ENCODE measurements at places on chromosomes 7 and 10. TPM values are rescaled to one million over a fixed set of nuclear protein-coding genes. Genes with fewer than 3 reads are reported as not detected.

The OR13A1 gene
- total RNA-seq: not detected

DNA sequence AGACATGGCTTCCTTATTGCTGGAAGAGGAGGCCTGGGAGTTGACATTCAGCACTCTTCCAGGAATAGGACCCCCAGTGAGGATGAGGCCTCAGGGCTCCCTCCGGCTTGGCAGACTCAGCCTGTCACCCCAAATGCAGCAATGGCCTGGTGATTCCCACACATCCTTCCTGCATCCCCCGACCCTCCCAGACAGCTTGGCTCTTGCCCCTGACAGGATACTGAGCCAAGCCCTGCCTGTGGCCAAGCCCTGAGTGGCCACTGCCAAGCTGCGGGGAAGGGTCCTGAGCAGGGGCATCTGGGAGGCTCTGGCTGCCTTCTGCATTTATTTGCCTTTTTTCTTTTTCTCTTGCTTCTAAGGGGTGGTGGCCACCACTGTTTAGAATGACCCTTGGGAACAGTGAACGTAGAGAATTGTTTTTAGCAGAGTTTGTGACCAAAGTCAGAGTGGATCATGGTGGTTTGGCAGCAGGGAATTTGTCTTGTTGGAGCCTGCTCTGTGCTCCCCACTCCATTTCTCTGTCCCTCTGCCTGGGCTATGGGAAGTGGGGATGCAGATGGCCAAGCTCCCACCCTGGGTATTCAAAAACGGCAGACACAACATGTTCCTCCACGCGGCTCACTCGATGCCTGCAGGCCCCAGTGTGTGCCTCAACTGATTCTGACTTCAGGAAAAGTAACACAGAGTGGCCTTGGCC lies 4.3 kb downstream of the PGAM2 start:
- H3K36me3 ChIP-seq: peaks cover 49% of the 10 kb centered on the region
- DNase-seq: no peak
- H3K27ac ChIP-seq: no peak overlapping the region
- H3K27me3 ChIP-seq: no peaks in the 10 kb centered on the region
- H3K4me1 ChIP-seq: peaks cover 15% of the 10 kb centered on the region
- H3K4me3 ChIP-seq: no peak overlapping the region

DNA sequence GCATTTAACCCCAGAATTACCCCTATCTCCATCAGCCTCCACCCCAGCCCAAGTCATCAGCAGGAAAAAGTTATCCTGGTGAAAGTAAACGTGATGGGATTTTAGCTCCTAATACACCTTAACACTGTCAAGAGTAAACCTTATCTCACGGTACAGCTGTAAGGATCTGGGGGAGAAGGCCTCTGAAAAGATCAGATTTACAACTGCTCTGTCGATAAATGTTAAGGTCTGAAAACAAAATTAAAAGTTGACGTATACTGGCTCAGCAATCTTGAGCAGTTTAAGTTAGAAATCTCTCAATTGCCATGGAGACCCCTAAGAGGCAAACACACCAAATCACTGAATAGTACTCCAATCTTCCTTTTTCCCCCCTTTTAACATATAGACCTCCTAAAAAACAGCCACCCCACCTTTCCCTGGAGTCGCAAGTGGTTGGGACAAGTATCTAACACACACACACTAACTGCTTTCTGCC lies 6.1 kb downstream of the SKAP2 start:
- H3K27me3 ChIP-seq: peaks cover 4% of the 10 kb centered on the region
- no peaks in the 10 kb centered on the region for H3K4me1 ChIP-seq
- H3K36me3 ChIP-seq: no peaks in the 10 kb centered on the region
- H3K27ac ChIP-seq: no peak overlapping the region

DNA sequence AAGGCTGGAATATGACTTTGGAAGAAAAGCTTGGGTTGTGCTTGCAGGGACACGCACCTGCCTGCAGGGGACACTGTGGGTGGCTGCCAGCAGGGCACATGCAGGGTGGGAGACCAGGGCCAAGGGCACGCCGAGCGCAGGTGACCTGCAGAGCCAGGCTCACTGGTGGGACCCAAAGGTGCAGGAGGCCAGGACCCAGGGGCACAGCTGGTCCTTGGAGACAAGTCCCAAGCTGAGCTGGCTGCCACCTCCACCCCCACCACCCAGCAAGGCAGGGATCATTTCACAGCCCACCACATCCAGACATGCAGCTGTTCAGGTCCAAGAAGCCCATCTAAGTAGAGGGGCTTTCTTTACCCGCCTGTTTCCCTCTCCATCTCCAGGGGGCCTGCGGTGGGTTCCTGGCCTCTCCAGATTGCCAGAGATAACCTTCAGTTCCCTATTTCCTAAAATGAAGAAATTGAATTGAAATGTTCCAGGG lies 13.8 kb upstream of the CLIP2 start:
- H3K27me3 ChIP-seq: no peaks in the 10 kb centered on the region
- H3K27ac ChIP-seq: no peak overlapping the region
- DNase-seq: no peak
- H3K36me3 ChIP-seq: no peaks in the 10 kb centered on the region

All from thyroid gland (tissue), 4 donors.